ENCODE measurements at places on chromosomes 5 and 9. TPM values are rescaled to one million over a fixed set of nuclear protein-coding genes. Genes with fewer than 3 reads are reported as not detected.

Gene NXNL2
- total RNA-seq, result 2.8 TPM

GRCh38 chr5:131357739-131358561 lies 94.1 kb downstream of the CDC42SE2 start:
- no peak for DNase-seq
- H3K4me1 ChIP-seq, result peaks cover 3% of the 10 kb centered on the region
- no peaks in the 10 kb centered on the region for H3K27me3 ChIP-seq
- no peak overlapping the region for H3K4me3 ChIP-seq

DNA sequence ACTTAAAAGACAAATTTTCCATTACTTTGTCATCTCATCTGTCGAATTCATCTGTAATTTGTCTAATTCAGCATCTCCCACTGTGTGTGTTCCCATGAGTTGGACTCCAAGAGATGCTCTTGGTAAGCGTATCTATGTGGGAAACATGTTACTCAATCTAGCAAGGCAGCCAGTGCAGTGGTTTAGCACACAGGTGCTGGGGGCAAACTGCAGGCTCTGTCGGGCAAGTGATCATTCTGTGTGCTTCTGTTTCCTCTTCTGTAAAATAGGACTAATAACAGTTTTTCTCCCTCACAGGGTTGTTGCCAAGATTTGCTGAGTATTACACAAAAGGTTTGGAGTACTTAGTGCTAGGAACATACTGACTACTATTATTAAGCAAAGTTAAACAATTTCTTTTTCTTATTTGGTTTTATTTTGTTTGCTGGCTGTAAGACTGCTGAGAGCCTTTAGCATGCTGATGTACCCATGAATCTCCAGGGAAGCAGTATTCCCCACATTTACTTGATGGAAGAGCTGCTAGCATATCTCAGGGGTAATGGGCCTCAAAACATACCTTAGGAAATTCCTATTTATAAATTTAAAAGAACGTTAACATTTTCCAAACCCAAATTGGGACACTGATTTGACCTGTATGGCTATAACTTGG lies 709 bp upstream of the GAPT start:
- H3K4me1 ChIP-seq, result no peaks in the 10 kb centered on the region
- no peak for DNase-seq
- H3K27me3 ChIP-seq, result no peaks in the 10 kb centered on the region
- no peaks in the 10 kb centered on the region for H3K36me3 ChIP-seq
- H3K27ac ChIP-seq, result no peak overlapping the region
- H3K4me3 ChIP-seq, result no peak overlapping the region

- H3K4me1 ChIP-seq, result no peaks in the 10 kb centered on the region
- H3K27me3 ChIP-seq, result no peaks in the 10 kb centered on the region
- no peak overlapping the region for H3K4me3 ChIP-seq
- H3K36me3 ChIP-seq, result no peaks in the 10 kb centered on the region
- no peak overlapping the region for H3K27ac ChIP-seq
- no peak for DNase-seq
Measured at GRCh38 chr9:116000748-116001329, 152.8 kb upstream of the PAPPA start.

GRCh38 chr9:97440160-97440559 lies 28.3 kb downstream of the TDRD7 start:
- H3K27ac ChIP-seq, result no peak overlapping the region
- no peak for DNase-seq
- H3K4me3 ChIP-seq, result no peak overlapping the region
- no peaks in the 10 kb centered on the region for H3K27me3 ChIP-seq
- no peaks in the 10 kb centered on the region for H3K4me1 ChIP-seq

- H3K4me3 ChIP-seq, result no peak overlapping the region
- no peak overlapping the region for H3K27ac ChIP-seq
- DNase-seq, result peak; percentile 78
Measured at GRCh38 chr5:5270958-5271785, 131.0 kb downstream of the ADAMTS16 start.
